ENCODE measurements at places on chromosomes 12 and 14.

GRCh38 chr12:91043408-91043807 lies 14.4 kb downstream of the KERA start:
- no peak for DNase-seq

DNA sequence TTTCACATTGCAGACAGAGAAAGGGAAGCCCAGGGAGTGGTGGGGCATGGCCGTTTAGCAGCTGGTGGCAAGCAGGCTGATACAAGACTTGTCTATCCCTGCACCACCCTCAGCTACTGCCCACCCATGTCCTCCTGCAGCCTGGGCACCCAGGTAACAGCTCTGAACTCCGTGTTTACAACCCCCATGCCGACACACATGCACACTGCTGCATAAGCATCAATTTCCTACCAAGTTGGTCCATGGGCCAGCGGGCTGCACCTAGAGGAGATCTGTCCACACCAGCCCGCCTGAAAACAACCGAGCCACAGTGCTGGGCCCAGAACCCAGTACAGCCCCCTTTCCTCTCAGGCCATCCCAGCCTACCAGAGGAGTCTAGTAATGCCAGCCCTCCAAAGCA lies 75.9 kb upstream of the C14orf180 start:
- no peak for DNase-seq

DNA sequence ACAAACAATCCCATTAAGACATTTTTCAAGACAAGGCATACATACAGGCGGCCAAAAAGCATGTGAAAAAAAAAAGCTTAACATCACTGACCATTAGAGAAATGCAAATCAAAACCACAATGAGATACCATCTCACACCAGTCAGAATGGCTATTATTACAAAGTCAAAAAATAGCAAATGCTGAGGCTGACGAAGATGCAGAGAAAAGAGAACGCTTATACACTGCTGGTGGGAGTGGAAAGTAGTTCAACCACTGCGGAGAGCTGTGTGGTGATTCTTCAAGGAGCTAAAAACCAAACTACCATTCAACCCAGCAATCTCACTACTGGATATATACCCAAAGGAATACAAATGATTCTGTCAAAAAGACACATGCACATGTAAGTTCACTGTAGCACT lies 216.7 kb downstream of the FOXG1 start:
- no peak for DNase-seq

- DNase-seq: no peak
Measured at GRCh38 chr12:79566452-79567174, 124.2 kb downstream of the PAWR start.

DNA sequence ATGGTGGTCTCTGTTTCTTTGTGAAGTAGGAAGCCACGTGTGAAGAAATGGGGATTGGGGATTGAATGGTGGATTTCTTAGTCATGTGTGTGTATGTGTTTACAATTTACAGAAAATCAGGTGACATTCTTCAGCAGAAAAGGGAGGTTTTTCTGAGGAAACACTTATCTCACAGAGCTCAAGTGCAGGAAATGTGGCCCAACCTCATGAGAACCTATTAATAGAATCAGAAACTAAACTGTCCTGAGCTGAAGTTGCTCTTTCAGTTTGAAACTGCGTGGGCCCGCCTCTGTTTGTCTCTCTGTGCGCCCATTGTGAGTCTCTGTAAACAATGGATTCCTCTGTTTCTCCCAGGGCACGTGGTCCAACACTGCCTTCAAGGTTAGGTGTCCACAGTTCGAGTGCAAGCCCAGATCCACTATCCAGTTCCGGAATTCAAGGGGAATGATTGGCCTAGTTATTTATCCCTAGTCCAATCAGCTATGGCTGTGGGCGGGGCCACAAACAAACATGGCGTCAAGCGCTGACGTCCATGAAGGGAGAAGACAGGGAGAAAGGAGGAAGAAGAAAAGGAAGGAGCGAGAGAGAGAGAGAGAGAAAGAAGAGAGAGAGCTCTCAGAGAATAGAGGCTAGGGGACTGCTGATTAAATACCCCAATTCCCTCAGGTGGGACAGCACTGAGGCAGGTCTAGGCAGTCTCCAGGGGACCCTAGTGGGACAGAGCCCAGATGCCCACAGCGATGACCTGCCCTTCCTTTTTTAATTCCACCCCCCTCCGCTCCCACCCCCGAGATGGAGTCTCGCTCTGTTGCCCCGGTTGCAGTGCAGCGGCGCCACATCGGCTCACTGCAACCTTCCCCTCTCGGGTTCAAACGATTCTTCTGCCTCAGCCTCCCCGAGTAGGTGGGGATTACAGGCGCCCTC lies 31.4 kb upstream of the C12orf76 start:
- DNase-seq: peak; percentile 66

- DNase-seq: no peak
Measured at GRCh38 chr12:26402648-26403047, 207.3 kb downstream of the SSPN start.

GRCh38 chr14:89243286-89243685 lies 173.7 kb downstream of the FOXN3 start:
- no peak for DNase-seq

DNA sequence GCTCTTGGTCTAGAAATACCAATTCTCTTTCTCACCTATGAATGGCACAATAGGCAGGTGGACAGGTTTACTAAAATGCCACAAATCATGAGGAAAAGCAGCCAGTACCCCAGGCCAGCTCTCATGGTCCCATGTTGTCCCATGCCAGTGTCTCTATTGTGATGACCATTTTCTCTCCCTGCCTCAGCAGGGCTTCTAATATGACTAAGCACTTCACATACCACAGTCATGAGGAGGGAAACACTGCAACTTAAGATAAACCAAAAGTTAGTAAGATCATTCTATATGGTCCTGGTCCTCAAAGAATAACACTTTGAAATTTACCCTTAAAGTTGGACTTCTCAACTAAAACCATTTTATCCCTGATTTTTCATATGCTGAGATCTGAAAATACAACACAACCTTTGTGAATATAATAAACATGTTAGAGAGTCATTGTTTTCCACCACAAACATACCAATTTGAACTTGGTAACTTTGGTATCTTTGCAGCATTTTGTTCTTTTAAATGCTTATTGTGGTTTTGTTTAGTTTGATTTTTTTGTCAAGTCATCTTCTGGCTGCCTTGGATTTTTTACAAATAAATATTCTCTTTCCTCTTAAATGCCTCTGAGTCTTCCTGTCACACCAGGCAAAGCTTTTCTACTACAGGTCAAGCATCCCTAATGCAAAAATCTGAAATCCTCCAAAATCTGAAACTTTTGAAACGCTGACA lies 3.6 kb downstream of the TTC5 start:
- no peak for DNase-seq

DNA sequence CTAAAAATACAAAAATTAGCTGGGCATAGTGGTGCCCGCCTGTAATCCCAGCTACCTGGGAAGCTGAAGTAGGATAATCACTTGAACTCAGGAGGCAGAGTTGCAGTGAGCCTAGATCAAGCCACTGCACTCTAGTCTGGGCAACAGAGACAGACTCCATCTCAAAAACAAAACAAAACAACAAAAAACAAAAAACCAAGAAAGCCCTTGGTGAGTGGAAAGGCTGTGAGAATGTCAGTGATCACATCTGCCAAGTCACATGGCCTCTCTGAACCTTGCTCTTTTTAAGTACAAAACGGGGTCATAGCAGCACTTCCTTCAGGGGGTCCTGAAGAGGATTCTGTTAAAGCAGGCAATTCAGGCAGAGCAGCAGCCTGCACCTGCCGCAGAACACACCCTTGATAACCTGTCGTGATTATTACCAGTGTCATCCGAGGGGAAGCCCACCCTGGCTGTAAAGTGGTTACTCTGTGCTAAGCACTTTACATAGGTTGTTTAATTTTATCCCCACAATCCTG lies 9.6 kb downstream of the RPS6KL1 start:
- no peak for DNase-seq

GRCh38 chr12:12877781-12878455 lies 13.4 kb upstream of the GPRC5A start:
- no peak for DNase-seq

GRCh38 chr14:91396959-91397815 lies 20.4 kb downstream of the CCDC88C start:
- peak; percentile 19 for DNase-seq

DNA sequence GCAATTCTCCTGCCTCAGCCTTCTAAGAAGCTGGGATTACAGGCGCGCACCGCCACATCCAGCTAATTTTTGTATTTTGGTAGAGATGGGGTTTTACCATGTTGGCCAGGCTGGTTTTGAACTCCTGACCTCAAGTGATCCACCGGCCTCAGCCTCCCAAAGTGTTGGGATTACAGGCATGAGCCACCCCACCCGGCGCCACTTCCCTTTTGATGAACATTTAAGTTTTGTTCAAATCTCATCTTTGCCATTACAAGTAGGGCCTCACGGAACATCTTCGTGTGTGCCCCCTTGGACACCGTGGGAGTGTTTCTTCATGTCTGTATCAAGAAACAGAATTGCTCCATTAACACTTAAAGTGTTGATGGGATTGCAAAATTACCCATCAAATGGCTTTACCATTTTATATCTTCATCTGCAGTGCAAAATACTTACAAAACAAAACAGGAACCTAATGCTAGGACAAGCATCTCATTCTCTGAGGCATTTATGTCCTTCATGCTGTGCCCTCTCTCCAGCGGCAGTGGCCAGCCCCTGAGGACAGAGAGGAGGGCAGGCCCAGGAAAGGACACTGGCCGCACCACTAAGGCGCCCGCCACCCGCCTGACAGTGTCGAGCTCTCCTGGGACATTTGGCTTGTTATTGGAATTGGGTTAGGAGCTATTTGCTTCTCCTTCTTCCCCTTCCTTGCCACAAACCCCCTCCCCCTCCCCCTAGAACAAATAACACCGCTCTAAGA lies 61.7 kb downstream of the RFX4 start:
- DNase-seq: no peak

GRCh38 chr14:70043001-70043400 lies 145.8 kb downstream of the SLC8A3 start:
- DNase-seq: no peak

GRCh38 chr12:47017901-47018475 lies 61.4 kb upstream of the PCED1B start:
- no peak for DNase-seq

GRCh38 chr14:100975671-100976070 lies 72.1 kb upstream of the RTL1 start:
- DNase-seq: no peak

DNA sequence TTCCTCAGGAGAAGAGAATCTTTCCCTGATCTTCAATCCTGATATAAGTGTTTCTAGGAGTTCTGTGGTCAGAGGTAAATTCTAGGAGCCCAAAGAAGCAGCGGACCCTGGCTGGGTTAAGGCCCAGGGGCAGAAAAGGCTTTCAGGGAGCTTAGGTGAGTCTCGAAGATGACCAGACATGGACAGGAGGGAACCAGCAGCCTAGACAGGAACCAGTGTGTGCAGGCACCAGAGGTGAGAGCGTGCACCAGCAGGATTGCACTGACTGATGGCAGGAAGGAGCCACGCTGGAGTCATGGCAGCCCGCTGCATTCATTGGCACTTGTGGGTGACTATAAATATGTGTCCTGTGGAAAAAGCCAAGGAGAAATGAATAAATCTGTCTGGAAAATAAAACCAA lies 489.9 kb downstream of the BCL11B start:
- no peak for DNase-seq

DNA sequence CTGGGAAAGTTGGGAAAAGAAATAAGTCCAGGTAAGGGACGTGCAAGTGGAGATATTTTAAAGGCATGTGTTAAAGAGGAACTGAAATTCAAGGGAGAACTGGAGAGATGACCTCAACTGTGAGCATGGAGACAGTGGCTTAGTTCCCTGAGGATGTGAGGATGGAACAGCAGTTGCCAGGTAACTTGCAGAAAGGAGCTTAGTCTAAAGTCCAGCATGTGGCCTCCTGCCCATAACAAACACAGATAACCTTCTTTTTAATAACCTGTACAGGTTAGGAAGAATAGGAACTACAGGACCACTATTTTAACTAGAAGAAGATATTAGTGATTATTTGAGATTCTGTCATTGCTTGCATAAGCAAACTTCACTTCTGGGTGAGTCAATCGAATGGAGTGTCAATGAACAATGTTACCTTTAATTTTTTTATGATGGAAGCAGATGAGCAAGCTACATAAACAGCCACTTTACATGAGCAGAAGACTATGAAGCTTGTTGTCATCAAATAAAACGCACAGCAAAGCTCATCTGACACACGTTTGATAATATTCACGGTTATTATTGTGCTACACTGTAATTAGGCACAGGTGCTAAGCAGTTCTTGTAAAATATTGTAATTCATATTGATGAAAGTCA lies 291.7 kb upstream of the DDHD1 start:
- no peak for DNase-seq

GRCh38 chr14:44372807-44373489 lies 134.1 kb downstream of the FSCB start:
- no peak for DNase-seq

DNA sequence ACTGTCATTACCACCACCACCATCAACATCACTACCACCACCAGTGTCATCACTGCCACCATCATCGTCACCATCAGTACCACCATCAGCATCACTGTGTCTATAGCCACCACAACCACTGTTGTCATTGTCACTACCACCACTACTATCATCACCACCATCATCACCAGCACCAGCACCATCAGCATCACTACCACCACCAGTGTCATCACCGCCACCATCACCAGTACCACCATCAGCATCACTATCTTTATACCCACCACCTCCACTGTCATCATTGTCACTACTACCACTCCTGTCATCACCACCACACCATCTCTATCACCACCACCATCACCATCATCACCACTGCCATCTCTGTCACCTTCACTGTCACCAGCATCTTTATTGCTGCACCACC lies 60.6 kb downstream of the BEGAIN start:
- DNase-seq: no peak

- DNase-seq: no peak
Measured at GRCh38 chr12:121232163-121232562, 22.2 kb downstream of the P2RX4 start.

- no peak for DNase-seq
Measured at GRCh38 chr12:67727702-67728666, 79.4 kb downstream of the DYRK2 start.

DNA sequence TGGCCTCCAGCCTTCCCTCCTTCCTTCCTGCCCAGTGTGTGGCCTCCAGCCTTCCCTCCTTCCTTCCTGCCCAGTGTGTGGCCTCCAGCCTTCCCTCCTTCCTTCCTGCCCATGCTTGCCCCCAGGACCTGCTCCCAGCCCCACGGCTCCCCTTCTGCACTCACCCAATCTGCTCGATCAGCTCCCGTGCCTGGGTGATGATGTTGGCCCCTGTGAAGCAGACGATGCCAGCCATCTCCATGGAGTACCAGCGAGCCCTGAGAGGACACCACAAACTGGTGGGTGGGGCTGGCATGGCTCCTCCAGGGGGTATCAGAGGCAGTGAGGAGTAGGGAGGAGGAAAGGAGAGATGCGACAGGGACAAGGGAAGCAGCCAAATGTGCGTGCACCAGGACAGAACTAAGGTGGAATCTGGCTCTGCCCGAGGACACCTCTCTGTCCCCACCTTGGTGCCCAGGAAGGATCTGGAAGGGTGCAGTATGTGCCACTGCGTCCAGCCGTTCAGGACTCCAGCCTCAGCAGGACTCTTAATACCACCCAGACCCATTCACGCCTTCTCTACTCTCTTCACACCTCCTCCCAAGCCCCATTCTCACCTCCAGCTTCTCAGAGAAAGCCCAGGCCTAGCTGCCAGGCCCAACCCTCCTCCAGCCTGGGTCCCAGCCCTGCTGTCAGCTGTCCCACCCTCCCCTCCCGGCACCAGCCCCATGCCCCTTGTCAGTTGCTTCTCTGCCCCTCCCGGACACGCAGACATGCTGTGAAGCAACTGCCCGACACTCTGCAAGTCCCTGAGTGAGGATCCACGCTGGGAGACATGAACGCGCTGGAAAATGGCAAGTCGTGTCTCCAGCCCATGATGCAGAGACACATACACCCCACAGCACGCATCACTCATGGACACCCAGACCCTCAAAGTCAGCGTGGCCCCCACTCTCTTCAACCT lies 22.7 kb downstream of the POLE start:
- no peak for DNase-seq
